Stimulated activated CD4-positive, alpha-beta T cell treated with anti-CD3 and anti-CD28 coated beads, Interleukin-4, amount 100 ng/mL, for 24 hours (primary cell): ENCODE measurements at places on chromosomes 7 and 10.

DNA sequence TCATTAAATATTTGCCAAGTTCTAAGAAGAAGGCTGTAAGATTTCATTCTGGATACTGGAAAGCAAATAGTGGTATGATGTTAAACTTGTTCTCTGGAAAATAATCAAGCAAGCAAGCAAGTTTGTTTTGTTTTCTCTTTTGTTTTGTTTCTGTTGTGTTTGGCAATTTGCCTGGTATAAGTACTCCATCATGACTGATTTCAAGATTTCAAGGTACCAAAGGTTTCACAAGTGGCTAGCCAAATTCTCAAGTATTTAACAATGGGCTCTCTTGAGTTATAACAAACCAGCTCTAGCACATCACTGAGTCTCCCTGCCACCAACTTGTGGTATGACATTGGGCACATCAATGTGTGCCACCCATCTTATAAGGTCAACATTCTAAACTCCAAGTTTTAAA is 151.7 kb upstream of the IGFBP3 start:
- DNase-seq, result no peak

- DNase-seq, result no peak
These were observed at the start of gene PPP1R9A for GRCh38 chr7:94907026-94907810. TSS of gene PPP1R9A (plus strand) at chr7:94907594. CDS start at chr7:94910114, 2,520 bp downstream.

DNA sequence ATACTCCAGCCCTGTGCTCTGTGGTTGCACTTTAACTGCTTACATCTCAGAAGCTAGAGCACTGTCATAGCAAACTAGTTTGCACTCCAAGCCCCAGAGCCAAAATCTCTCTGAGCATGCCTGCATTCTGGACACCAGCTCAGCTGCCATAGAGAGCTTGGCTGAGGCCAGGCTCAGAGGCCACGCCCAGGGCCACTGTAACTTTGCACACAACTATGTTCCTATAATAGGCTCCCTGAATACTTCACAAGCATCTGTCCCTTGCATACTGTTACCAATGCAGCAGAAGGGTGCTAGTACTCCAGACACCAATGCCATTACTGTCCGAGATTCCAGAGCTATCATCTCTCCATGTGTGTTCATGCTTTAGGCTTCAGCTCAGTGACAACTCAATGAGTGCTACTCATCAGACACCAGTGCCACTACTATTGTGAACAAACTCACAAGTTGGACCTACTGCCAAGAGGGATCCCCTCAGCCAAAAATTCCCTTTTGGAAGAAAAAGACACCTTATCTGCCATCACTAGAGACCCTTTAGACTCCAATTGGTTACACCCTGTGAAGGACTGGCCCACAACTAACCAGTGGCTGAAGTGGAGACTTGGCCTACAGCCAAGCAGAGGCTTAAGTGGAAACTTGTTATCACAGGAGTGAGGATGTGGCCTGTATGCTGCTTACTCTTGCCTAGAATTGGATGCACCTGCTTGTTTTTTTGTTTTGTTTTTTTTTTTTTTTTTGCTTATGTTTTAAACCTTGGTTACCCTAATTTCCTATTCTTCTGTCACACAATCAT is 211.6 kb upstream of the MAGI2 start:
- DNase-seq, result no peak

GRCh38 chr7:266851-267840 is 22.8 kb upstream of the FOXL3 start:
- DNase-seq, result no peak

DNA sequence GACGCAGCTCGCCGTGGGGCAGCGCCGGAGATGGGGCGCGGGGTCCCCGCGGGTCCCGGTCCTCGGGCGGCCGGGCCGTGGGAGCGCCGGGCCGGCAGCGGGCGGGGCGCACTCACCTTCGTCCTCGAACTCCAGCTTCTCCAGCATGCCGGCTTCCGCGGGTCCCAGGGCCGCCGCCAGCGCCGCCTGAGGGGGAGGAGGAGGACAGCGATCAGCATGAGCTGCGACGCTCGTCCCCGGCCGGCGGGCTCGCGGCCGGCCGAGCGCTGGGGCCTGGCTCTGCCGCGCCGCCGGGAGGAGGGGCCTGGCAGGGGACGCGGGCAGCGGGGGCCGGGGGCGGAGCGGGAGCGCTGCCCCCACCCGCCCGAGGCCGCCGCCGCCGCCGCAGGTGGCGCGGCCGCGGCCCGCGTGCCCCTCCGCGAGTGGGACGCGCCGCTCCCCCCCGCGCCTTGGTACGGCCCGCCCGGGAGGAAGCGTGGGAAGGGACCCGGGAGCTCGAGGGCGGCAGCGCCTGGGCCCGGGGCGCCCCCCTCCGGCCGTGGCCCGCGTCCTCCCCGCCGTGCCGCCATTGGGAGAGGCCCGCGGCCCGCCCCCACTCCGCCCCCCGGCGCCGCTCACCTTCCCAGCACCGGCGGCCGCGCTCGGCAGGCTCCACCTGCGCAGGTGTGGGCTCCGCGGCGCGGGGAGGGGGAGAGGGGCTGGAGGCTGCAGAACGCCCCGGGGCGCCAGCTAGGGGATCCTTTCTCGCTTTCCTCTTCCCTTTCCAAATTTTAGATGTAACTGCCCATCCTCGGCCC is 112.5 kb upstream of the RHEB start:
- DNase-seq, result peak; percentile 86

- DNase-seq, result no peak
These were observed 282.6 kb downstream of the AUTS2 start for GRCh38 chr7:69880840-69881239.

DNA sequence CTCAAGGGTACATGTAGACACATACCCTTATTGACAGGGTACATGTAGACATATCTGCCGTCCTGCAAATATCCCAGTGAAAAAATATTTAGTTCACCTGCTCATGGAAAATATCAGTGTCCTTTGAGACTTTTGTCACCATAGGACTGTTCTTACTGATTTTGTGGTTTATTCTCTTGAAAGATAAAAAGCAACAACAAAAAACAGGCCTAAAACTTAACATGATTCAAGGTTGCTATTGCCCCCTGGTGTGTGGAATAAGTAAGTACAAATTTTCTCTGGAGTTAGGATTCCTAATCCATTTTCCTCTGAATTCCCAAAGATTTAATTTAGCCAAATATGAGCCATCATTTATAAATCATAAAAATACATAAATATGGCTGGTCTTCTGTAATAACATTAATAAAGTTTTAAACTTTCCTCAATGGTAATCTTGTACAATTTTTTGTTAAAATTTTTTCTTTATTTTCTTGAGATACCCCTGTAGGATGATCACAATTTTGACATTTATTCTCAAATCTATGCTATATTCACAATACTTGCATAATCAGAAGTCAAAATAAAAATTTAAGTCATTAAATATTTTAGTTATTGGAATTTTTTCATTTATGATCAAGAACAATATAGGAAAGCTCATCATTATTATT is 741.4 kb upstream of the POT1 start:
- no peak for DNase-seq

DNA sequence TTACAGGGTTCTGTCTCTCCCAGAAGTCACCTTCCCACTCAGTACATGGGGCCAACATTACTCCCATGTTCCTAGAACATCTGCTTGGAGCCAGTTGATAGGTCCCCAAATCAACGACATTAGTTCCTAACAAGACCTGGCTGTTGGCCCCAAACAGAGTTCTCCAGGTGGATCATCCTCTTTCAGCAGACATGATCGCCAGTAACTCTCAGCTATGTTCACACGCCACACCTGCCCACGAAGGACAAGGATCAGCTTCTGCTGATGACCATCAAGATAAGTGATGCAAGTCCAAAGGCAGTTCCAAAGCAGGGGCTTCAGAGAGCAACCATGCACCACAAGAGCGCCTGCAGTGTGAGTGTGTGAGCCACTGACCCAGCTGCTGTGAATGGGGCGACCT is 11.0 kb downstream of the ZNF777 start:
- DNase-seq, result no peak

DNA sequence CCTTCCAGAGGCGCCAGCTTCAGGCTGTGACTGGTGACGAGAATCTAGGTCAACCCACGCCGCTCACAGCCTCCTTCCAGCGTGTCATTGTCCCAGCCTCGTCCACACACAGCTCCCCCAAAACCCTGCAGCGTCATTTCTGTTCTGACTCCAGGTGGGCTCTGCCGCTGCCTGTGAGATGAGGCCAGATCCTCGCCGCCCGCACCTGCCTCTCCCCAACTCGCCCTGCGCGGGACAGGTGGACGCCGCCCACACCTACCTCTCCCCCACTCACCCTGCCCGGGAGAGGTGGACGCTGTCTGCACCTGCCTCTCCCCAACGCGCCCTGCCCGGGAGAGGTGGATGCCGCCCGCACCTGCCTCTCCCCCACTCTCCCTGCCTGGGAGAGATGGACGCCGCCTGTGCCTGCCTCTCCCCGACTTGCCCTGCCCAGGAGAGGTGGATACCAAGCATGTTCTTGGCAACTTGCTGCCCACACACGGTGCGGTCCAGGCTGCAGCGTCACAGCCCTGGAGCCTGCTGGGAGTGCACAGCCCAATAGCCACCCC is 32.0 kb upstream of the CFAP46 start:
- no peak for DNase-seq

DNA sequence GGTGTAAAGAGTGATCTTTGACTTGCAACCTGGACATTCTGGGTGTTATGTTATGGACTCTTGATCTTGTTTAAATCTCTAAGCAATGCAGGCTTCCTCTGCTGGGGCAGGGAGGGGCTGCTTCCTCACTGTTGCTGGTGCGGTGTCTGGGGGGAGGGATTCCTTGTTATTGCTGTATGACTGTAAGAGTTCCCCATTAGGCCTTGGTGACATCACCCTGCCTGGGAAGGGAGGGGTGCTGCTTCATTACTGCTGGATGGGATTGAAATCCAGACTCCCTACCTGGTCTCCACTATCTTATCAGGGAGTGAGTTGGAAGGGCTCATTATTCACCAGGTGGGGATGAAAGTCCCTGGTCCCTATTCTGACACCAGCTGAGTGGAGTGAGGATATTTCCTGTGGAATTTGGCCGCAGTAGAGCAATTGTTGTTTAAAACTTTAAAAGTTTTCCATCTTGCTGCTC is 8.8 kb downstream of the OGDH start:
- no peak for DNase-seq

DNA sequence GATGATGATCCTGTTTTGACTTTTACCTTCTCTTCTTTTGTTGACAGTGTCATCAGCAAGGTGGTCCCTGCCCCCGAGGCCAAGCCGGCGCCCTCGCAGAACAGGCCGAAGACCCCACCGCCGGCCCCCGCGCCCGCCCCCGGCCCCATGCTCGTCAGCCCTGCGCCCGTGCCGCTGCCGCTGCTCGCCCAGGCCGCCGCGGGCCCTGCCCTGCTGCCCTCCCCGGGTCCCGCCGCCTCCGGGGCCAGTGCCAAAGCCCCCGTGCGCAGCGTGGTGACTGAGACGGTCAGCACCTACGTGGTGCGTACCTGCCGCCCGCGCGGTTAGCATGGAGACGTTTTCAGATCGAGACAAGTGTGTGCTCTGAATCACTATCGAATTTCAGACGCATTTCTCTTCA is 45.5 kb upstream of the GATA3 start:
- DNase-seq, result no peak

GRCh38 chr10:71132321-71132810 is 80.0 kb upstream of the UNC5B start:
- DNase-seq, result no peak

GRCh38 chr7:105656922-105657521 is 75.7 kb upstream of the EFCAB10 start:
- peak; percentile 82 for DNase-seq

- DNase-seq, result no peak
These were observed 991.7 kb upstream of the KCND2 start for GRCh38 chr7:119281181-119281846.

- no peak for DNase-seq
These were observed at the start of gene FKBP9 for GRCh38 chr7:32957326-32958045. TSS of gene FKBP9 (plus strand) at chr7:32957440. CDS start at chr7:32957574, 134 bp downstream.

DNA sequence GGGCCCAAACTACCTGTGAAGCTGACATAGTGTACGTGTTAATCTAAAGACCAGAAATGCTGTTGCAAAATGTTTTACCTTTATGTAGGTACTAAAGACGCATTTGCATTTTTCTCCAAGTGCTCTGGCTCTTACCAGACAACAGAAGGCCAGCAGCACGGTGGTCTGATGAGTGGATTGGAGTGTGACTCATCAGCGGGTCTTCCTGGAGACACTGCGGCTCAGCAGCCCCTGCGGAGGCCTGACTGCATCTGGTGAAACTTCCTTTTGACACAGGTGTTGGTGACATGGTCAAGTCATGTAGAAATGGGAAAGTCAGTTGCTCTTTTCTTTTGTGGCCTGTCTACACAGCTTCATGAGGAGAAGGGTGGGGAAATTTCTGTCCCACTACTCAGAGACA is 723.6 kb downstream of the INHBA start:
- DNase-seq, result no peak

DNA sequence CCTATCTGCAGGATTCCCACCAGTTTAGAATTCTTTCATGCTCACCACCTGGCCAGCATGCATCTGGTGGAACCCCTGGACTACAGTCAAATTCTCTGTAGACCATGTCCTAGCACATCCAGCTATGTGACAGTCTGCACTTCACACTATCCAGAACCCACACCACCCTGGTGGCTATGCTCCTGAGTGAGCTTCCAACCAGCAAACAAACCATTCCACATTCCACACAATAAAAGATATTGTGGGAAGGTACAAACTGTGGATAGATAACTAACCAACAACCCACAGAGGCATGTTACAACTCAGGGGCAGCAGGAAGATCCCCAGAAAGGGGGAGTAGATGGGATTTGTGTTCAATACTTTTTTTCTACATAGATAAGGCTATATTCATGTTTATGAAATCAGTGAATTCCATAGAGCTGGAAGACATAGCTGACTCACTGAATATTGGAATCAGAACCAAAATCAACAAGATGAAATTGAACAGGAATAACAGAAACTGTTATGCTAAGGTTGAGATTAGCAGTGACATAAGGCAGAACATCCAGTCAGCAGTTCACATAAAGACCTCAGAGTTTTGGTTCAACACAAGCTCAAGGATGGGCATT is 72.5 kb downstream of the LRRC17 start:
- DNase-seq, result no peak

DNA sequence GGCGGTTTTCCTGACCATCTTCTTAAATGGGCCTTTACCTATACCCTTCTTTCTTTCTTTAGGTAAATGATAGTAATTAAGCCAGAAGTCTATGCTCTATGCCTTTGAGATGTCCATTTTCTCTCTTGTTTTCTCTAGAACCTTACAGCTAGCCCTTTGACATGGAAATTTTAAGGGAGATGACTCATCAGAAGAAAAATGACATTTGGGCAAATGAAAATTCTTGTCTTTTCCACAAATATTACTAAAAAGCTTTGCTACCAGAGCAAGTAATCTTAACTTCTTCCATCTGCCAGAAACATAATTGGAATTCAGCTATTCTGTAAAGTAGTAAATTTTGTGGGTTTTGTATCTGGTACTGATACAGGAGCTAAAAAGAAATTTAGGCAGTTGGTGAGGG is 59.5 kb downstream of the CCDC3 start:
- no peak for DNase-seq

GRCh38 chr10:62422068-62422590 is 48.0 kb downstream of the ZNF365 start:
- peak; percentile 21 for DNase-seq

- no peak for DNase-seq
These were observed 124.6 kb downstream of the IMMP2L start for GRCh38 chr7:111437736-111438135.
